ENCODE measurements at places on chromosomes 3 and 15. TPM values are rescaled to one million over a fixed set of nuclear protein-coding genes. Genes with fewer than 3 reads are reported as not detected.

MCF2L2 gene
- polyA plus RNA-seq, result not detected

DNA sequence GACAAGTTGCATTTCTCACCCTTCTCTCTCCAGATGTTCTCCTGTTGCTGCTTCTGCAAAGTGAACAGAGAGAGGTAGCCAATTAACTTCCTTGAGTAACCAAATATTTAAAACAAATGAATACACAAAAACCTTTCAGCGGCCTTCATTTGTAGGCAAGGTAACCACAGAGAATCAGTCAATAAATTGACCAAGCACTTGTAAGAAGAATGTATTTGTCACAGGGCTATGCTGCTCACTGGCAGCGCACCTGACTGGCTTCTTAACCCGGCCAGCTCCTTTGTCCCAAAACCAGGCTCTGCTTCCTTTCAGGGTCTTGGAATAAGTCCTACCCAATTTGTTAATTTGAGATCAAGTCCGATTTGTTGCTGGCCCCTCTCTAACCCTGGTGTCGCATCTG lies 43.5 kb upstream of the STXBP5L start:
- DNase-seq, result no peak

GRCh38 chr3:88984256-88984655 lies 123.2 kb upstream of the EPHA3 start:
- DNase-seq, result no peak

GRCh38 chr15:30973379-30973778 lies 18.0 kb downstream of the MTMR10 start:
- no peak for DNase-seq

- DNase-seq, result no peak
Measured at GRCh38 chr3:194265996-194266964, 84.8 kb downstream of the CPN2 start.

DNA sequence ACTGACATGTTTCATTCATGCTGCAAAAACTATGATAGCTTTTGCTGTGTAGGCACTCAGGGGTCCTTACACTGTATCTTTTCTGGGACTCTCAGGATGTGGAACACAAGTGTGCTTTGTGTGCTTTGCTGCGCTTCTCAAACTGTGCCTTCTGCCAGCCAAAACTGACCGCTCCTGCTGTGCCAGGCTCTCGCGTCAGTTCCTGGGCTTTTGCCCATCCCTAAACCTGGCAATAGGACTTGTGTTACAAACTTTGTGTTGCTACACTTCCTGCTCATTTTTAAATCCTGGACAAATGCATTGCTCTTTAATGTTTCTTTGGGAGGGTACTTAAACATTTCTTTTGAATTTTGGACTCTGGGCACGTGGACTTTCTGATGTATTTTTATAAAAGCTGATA lies 60.3 kb downstream of the DIPK2A start:
- DNase-seq, result no peak

DNA sequence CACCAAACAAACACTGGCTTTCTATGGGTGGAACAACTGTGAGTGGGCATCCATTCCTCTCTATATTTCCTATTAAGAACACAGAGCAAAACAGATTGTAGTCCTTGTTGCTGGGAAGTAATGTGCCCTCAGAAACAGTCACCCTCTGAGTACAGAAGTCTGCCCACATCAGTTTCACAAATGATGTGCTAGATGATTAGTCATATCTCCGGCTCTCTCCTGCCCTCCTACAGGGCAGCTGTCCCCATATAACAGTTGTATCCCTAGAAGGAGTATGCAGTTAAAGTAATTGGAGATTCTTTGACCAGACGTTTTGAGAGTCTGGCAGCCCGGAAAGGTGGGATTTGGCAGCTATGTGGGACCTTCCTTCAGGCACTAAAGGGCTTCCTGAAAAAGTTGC lies 159.9 kb downstream of the APBA2 start:
- DNase-seq, result no peak

DNA sequence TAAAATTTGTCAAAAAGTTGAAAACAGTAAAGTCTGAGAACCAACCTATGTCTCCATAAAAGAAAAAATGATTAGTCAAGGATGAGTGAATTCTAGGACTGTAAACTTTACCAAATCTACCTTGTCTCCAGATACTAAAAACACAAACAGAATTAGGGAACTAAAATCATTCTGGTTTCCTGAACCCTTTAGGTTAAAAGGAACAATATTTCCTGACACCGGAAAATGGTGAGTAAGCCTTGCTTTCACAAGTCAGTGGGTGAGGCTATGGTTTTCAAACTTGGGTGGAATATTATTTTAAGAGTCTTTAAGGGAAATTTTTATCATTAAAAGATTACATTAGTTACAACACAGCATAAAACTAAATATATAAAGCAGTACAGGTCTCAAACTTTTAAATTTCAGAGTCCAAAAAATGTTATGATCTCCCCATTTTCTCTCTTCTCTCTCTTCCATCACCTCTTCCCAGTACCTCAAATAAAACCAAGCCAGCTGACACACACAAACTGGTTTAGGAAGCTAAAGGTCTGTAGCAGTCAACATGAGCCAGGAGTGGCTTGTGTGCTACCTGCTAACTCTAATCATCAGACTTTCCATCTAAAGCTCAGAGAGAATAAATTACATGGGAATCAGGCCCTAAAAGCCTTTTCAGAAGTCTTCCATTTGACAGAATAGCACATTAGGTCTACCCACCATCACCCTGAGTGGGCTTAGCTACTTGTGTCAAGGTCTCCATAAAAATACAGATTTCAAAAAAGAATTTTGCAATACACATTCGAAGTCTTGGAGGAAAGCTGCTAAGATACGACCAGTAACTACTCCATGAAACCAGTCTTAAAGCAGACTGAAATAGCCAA lies 2.2 kb downstream of the SLC12A6 start:
- no peak for DNase-seq

GRCh38 chr3:30289324-30289723 lies 317.1 kb upstream of the TGFBR2 start:
- DNase-seq, result peak; percentile 78

DNA sequence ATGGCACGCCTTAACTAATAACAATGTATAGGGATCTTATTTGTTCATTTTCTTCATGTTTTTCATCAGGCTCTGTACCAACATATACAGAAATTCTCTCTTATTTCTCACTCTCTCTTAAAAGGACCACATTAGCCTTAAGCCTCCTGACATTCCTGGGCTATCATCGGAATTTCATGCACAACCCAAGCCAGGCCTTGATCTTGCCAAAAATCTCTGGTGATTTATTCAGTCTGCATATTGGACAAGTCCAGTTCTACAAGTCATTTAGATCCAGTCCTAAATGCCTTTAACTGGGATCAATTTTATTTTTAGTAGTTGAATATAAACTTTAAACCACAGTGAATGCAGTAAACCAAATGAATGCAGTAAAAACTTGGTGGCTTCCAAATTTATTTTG lies 385.4 kb downstream of the MECOM start:
- no peak for DNase-seq

DNA sequence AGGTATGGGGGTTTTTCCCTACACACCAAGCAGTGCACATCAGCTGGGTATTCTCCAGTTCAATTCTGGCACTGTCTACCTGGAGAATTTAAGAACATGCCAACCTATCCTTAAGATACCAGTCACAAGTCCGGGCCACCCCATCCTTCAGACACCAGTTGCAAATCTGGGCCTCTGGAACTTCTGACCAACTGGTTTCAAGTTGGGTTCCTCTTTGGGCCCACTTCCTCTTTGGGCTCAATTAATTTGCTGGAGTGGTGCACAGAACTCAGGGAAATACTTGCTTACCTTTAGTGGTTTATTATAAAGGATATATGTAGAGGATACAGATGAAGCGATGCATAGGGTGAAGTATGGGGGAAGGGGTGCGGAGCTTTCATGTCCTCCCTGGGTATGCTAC lies 25.3 kb downstream of the GLCE start:
- no peak for DNase-seq

GJD2 gene
- not detected for polyA plus RNA-seq

GRCh38 chr3:176120507-176120906 lies 1076.8 kb downstream of the TBL1XR1 start:
- DNase-seq, result no peak

SCAANT1 gene
- polyA plus RNA-seq, result not detected

MUSTN1 gene
- polyA plus RNA-seq, result 0.84 TPM
